Posterior cingulate gyrus (tissue), 11 donors: ENCODE measurements at places on chromosomes 16 and 17.

- DNase-seq = peak; percentile 68
Measured at GRCh38 chr16:88331989-88332920, 50.5 kb upstream of the ZNF469 start.

DNA sequence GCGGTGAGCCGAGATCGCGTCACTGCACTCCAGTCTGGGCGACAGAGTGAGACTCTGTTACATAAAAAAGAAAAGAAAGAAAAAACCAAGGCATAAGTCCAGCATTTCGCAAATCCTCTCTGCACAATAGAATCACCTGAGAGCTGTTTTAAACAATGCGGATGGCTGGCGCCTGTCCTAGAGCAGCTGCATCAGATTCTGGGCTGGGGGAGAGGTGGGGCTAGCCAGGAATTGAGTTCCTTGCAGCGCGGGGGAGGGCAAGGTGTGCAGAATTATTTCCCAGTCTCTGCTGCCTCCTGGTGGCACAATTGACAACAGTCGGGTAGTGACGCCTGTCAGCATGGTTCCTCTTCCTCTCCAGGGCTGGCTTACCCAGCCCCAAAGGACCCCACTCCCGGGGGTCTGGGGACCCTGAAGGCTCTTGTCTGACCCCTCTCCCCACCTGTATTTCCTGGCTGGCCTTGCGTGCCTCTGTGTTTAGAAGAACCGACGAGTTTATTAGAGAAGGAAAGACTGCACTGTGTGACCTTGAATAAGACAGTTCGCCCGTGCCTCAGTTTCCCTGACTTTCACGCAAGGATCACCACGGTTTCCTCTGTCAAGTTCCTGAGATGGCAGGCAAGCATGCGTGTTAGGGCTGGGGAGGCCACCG lies 41.1 kb upstream of the PLCG2 start:
- DNase-seq = peak; percentile 66

GRCh38 chr17:604765-605164 lies 109.9 kb downstream of the VPS53 start:
- DNase-seq = no peak

GRCh38 chr16:67086822-67087221 lies 22.9 kb upstream of the PHAF1 start:
- no peak for DNase-seq

- no peak for DNase-seq
Measured at GRCh38 chr17:49987290-49987585, 7.8 kb downstream of the DLX3 start.

GRCh38 chr16:76780556-76780955 lies 410.4 kb upstream of the MON1B start:
- no peak for DNase-seq

GRCh38 chr17:59829217-59830006 lies 63.3 kb downstream of the TUBD1 start:
- DNase-seq = no peak

GRCh38 chr16:5305023-5305422 lies 207.4 kb upstream of the EEF2KMT start:
- no peak for DNase-seq

GRCh38 chr17:50087246-50087911 lies 7.8 kb upstream of the PDK2 start:
- peak; percentile 83 for DNase-seq
